ENCODE measurements at places on chromosomes 16 and 17.
A peak's percentile ranks its signal among the peaks of the same experiment; 100 is the strongest.

- DNase-seq, result no peak
These were observed 294.7 kb downstream of the IRF8 start for GRCh38 chr16:86193528-86194193.

DNA sequence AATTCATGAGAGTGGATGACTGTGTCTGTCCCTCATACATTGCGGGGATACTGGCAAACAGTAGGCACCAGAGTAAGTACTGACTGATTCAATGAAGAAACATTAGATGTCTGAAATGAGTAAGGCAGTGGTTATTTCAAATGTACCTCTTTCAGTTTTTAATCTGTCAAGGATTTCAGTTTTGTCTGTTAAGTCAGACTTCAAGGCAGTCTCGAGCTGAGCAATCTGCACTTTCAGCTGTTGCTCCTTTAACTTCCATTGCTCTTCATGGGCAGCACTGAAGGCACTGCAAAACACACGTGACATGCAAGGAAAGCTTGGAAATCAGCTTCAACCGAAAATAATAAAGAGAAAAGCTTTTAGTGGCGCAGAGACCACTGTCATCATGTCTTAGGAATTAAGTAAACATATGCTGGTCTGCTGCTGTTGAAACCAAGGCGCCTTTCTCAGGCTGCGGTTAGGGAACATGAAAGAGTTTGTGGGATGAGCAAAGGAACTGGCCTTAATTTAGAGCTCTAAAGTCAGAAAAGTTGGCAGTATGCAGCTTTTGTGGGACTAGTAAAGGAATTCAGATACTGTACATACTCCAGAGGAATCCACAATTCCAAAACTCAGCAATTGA lies 38.8 kb downstream of the RPGRIP1L start:
- DNase-seq, result no peak

DNA sequence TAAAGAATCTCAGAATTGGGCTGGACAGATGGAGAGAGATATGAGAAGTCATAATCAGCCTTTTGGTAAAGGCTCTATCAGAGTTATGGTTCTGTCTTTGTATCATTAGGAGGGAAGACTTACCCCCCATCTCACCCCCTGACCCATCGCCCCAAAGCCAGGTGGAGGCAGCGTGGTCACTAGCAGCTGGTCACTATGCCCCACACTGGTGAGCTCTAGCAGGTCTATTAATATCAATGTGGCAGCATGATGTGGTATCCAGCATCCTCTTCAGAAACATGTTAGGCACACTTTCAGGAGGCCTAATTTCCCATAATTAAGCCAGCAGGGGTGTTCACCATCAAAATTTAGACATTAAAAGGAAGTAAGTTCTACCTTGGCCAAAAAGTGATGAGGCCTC lies 183.8 kb upstream of the COX10 start:
- no peak for DNase-seq

DNA sequence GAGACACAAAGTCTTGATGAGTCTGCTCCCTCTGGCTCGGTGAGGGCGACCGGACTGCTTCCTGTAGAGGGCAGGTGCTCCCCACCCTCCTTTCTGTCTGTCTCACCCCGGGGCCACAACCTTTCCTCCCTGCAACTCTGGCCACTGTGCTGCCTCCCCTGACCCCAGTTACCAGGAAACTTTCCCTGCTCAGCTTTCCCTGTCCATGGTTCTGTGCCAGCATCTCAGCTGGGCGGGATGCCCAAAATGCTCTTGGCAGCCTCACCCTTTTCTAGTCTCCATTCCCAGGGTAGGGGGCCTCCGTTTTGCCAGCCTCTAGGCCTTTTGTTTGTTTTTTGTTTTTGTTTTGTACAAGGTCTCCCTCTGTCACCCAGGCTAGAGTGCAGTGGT lies 1.4 kb downstream of the PLD2 start:
- DNase-seq, result no peak

DNA sequence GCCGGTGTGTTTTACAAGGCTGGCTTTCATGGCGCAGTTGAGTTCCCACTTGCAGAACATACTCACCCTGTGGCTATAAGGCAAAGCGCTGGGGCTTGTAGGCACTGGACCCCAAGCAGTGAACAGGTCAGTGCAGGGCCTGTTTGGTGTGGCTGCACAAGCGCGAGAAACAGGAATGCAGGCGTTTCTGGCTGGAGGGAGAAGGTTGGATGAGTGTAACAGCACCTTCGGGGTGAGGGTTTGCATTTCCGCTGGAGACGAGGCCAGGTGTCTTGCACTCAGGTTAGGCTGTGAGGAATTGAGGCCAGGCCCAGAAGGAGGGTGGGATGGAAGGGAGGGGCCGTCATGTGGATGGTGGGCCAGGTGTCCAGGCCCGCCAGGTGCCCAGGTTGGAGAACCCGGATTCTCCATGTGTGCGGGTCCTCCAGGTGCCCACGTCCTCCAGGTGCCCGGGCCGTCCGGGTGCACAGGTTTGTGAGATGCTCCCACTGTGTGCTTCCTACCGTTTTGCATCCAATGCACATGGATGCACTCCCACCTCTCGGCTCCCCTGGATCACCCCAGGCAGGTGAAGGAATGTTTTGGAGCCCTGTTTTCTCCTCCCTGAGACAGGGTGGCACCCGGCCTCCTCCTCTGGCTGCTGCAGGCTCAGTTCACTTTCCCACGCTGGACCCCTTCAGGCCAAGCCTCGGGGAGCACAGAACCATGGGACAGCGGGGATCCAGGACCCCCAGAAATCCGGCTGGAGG lies 46.0 kb downstream of the SLC7A5 start:
- DNase-seq, result no peak

DNA sequence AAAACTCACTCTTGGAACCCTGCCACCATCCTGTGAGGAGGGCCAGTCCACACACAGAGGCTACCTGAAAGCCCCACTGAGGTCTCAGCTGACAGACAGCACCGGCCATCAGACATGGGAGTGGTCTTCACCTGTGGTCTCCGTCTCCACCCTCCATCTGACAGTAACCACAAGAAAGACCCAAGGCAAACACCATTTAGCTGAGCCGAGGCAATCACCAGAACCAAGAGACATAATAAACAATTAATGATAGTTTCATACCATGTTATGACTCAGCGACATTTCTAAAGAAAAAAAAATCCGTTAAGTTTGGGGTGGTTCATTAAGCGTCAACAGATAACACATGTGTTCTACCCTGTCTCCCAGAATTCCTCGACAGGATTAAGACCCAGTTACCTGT lies 6.1 kb upstream of the EVPLL start:
- no peak for DNase-seq

GRCh38 chr17:80923211-80924110 lies 68.2 kb upstream of the CHMP6 start:
- no peak for DNase-seq

DNA sequence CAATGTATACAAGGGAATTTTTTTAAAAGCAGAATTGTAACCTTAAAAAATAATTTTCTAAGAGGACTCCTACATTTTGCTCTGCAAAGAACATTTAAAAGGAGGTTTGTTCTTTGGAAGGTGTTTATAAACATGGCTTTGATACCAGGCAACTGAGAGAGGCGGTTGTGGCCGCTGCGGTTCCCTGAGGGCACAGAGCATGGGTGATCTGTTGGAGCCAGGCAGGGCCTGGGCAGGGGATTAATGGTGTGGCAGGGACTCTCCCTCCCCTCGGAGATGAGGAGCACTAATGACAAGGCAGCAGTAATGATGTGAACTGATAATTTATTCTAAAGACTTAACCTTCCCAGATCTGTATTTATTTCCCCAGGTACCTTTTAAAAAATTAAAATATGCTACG lies 65.4 kb downstream of the WWP2 start:
- no peak for DNase-seq

- DNase-seq, result peak; percentile 41
These were observed 41.8 kb upstream of the AMZ2 start for GRCh38 chr17:68205808-68206720.

DNA sequence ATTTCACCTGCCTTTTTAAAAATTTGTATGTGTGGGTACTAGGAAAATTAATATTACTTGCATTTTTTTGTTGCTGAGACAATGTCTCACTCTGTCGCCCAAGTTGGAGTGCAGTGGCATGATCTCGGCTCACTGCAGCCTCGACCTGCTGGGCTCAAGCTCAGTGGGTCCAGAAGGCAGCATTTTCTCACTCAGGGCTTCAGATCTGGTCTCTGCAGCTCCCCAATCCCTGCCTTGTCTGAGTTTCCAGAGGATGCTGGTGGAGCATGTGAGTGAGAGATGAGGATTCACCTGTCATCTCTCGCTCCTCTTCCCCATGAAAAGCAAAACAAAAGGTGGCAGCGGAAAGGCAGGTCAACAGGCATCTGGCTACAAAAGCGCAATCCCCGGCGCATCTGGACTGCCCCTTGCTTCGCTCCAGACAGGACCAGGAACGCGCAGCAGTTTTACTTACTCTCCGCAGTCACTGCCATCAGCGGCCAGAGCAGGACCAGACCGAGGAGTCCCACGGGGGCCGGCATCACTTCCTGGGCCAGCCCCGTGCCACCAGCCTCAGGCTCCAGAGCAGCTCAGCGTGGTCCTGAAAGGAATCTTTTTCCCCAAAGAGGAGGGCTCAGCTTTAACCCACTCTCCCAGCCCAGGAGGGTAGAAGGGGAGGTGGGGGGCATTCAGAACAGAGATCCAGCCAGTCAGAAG lies 59.9 kb downstream of the LITAF start:
- DNase-seq, result no peak

DNA sequence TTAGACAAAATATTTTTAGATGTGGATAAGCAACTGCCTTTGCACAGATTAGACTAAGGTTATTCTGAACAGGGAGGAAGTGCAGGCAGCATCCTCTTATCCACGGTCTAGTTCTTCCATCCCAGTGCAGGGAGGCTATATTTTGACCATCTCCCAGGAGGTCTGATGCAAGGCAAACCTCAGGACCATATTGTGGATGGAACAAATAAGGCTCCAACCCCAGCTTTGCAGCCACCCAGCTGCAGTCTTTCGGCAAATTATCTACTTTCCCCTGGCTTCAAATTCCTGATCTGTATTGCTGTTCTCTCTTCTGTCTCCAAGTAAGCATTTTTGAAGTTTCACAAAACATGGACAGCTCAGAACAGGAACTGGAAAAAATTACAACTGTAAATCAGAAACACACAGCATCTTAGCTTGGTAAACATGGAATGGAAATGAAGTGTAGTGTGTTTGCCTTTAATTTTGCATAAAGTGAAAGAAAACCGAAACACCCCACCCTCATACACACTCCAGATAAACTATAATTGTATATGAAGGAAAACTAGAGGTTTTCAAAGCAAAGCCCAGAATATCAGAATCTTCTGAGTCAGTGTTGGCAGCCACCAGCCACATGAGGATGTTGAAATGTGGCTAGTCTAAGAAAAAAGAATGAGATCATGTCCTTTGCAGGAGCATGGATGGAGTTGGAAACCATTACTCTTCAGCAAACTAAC lies 33.5 kb upstream of the MON1B start:
- no peak for DNase-seq

DNA sequence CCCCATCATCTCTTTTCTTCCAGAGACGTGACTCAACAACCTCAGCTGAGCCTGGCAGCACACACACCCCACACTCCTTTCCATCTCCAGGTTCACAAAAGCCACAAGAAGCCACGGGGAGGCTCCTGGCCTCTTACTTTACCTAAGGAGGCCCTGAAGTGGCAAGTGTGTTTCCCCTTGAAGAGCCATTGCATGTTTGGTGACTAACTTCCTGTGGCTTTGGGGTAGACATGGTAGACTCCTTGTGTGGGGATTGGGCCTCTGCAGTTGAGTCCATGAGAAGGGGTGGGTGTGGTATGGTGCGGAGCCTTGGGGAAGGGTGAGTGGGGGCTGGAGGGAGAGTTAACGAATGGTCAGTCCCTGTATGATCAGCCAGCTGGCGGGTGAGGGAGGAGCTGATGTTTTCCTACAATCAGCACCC lies 24.2 kb downstream of the SAP30BP start:
- DNase-seq, result no peak

- no peak for DNase-seq
These were observed 147.1 kb downstream of the FOXL1 start for GRCh38 chr16:86725401-86725800.

GRCh38 chr17:1008008-1008761 lies 11.3 kb downstream of the TIMM22 start:
- DNase-seq, result no peak

GRCh38 chr17:13584701-13585080 lies 17.0 kb downstream of the HS3ST3A1 start:
- no peak for DNase-seq
